Glomerular endothelial cell (primary cell): ENCODE measurements at places on chromosomes 7 and 10.

DNA sequence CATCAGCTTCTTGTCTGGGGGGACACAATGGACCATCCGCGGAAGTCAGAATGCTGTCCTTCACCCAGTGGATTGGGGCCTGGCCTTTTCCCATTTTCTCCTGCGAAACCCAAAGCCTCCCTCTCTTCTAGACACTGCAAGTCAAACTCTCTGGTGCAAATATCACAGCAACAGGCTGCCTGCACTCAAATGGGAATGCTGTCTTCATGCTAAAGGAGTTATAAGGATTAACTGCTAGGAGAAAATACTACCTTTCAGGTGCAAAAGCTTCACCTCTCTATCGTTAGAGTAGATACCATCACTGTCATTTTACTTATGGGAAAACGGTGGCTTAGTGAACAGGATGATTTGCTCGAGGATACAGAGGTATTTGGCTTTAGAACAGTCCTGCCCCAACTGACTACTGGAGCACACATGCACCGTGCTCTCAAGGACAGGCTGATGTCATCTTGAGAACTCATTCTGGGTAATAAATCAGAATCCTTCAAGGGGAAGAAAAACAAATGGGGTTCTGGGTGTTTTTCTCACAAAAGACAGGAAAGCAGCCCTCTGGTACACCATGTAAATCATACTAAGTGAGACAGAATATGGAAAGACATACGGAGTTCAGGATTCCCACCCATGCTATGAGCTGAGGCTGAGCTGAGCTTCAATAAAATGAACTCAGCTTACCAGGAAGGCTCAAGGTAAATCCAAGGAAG is 100.9 kb downstream of the SAMD9 start:
- no peak for DNase-seq

DNA sequence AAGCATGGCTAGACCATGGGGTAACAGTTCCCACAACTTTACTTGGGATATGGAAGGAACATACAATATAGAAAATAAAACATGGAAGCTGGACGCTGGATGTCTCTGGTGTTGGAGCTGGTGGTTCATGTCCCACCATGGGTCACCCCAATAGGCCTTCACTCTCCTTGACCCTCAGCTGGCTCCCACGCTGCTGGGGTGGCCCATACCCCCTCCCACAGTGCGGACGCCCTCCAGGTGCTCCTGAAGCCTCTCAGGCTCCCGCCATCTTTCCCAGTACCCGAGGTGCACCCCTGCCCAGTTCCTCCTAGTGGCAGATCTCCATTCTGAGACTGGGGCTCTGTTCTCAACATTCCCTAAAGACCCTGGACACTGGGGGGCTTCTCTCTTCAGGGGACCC is 5.8 kb upstream of the CPA1 start:
- no peak for DNase-seq

- DNase-seq = no peak
These were observed 260.8 kb downstream of the SKAP2 start for GRCh38 chr7:26603631-26604030.

DNA sequence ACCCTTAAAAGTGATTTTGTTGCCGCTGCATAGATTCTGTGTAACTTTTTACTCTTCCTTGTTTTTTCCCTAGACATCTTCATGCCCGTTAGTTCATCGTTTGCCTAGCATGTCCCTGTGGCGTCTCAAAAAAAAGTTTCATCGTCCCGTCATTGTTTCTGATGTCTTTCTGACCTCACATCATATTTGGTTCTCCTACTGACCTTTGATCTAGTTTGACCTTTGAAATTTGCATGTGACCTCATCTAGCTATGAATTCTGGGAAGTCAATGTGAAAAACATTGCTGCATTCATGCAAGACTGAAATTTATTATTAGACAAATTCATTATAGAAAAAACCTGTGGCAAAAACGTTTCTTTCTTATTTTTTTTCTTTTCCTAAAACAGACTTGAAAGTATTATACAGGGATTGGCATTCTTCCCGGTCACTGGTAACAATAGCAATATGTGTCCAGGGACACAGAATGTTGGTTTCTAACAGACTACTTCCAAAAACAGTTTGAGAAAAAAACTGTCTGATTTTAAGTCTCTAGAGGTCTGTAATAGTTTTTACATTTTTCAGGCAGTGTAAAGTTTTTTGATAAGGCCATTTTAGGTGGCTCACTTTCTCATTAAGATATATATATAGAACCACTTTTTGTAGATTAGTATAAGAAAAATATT is 280.9 kb downstream of the USP6NL start:
- no peak for DNase-seq

- DNase-seq = no peak
These were observed 25.8 kb upstream of the TMEM120A start for GRCh38 chr7:76020031-76020714.

DNA sequence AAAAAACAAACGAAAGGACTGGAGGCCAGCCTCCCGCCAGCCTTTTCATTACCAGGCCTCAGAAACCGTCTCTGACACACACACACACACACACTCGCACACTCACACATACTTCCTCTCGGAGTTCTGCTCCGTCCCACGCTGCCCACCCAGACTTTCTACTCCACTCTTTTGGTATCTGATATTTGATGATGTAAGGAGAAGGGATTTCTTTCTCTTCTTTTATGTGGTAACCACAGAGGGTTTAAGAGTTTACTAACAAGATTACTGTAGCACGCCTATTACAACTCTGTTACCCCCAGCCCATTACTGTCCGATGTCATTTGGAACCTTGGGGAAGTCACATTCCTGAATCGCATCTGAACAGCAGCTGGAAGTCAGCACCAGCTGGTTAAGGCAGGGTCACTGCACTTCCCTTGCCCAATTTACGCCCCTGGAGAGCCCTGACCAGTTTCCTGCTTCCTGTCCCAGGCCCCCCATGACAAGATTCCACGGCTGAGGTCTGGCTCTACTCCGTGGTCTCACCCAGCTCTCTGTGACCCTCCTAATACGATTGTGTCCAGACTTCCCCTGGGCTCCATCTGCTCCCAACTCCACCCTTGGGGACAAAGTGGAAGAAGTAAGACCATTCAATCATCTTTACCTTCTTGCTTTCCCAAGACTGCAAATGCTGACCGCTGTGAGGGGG is 1.1 kb downstream of the DENND2A start:
- no peak for DNase-seq

- no peak for DNase-seq
These were observed 38.3 kb downstream of the LYZL2 start for GRCh38 chr10:30591249-30591670.

GRCh38 chr7:117135553-117135891 is 182.2 kb downstream of the ST7 start:
- DNase-seq = no peak

GRCh38 chr10:59245686-59246085 is 69.2 kb downstream of the PHYHIPL start:
- DNase-seq = no peak

- DNase-seq = no peak
These were observed 253.9 kb upstream of the FZD8 start for GRCh38 chr10:35896001-35896400.
